Inflammatory macrophage (primary cell): ENCODE measurements at places on chromosomes 4 and X.

DNA sequence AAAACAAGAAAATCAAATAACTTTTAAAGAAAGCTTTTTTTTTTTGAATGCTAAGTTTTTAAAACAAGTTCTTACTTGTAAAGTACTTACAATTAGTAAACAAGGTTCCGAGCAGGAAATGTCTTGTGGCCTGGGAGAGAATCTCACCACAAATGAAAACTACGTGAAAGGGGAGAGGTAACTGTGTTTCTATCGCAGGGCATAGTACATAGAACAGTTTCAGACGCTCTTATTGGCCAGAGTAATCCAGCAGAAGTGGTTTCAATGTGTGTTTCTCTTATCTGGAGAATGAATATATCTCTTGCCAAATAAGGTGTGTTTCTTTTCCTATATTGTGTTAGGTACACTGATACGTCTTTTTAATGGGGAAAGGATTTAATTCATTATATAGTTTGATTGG is at the start of gene PLAC8:
Gene PLAC8, minus strand, starts transcription at position 154 of the 400 bp plus-strand sequence. CDS start 6,808 bp downstream, outside the sequence.
- peak; percentile 55 for DNase-seq

DNA sequence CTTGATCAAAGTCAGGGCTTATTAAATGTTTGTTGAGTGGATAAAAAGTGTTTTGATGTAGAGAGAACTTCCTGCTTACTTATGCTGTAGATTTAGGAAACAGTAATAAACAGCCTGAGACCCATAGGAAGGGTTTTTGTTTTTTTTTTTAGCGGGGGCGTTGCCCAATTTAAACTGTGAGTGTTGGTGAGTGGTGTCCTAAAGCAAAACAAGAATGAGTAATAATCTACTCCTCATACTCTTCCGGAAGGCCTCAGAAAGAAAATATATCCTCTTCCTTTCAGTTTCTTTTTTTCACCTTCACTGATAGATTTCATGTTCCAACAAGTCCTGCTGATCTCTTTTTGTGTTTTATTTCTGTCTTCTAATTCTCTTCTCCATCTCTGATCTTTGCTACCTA is 104.4 kb upstream of the SCML1 start:
- DNase-seq: no peak

- no peak for DNase-seq
Observed at GRCh38 chr4:145302725-145303124, 122.3 kb upstream of the OTUD4 start.

- DNase-seq: no peak
Observed at GRCh38 chr4:10773656-10774055, 89.1 kb upstream of the CLNK start.

- DNase-seq: no peak
Observed at GRCh38 chrX:115535421-115535820, 25.6 kb upstream of the PLS3 start.

DNA sequence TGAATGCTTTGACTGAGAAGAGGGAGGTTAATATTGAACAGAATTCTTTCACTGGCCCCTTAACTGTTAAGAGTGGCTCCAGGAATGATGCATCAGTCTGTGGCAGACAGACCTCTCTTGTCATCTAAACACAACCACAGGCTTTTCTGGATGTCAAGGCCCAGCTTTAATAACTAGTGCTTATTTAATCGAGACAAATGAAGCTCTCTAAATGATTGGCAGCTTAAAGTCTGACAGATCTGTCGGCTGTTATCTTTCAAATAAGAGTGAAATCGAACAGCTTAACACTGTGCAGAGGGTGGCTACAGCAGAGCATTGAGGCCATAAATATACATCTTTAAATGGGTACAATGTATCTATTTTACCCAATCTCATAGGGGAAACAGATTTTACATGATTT is 500.8 kb upstream of the PABPC4L start:
- DNase-seq: no peak

DNA sequence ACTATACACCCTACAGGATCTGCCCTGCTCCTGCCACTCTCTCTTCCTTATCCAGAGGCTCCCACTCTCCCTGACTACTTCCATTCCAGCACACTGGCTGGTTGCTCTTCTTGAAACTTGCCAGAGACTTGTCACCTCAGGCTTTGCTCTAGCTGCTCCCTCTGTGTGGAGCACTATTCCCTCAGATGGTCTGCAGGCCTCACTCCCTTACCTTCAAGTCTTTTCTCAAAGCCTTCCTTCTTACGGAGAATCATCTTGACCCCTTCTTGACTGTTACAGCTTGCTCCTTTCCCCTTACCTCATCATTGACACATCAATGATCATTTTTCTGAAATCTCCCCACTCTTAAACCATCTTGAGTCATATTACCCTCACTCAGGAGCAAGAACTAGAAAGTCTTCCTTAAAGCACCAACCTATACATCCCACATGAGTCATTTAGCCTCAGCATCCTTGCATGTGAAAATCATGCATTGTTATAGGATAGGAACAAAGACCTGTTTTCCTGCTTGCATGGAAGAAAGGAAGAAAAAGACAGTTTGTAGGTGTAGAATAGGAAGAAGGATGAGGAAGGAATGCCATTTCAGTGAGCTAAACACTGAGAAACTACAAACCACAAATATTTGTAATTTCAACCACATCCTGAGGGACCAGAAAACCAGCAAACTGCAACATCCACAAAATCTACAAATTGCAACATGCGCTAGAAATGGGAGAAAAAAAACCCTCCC is 55.7 kb downstream of the ANTXR2 start:
- DNase-seq: peak; percentile 70

GRCh38 chrX:154981116-154981411 is 41.5 kb downstream of the F8 start:
- no peak for DNase-seq

DNA sequence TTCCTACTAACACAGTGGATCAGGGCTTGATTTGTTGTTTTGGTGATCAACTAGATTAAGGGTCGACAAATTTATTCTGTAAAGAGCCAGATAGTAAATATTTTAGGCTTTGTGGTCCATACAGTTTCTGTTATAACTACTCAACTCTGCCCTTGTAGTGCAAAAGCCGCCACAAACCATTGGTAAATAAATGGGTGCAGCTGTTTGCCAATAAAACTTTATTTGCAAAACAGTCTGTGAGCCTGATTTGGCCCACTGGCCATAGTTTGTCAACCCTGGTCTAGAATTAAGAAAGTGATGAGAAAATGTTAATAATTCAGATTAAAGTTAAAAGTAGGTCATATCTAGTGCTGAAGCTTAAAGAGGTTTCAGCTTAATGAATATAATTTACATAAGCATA is 84.0 kb upstream of the TRIM2 start:
- DNase-seq: no peak

- DNase-seq: no peak
Observed at GRCh38 chrX:9642270-9642995, 123.2 kb downstream of the GPR143 start.

- no peak for DNase-seq
Observed at GRCh38 chr4:148076964-148077363, 345.1 kb downstream of the ARHGAP10 start.

DNA sequence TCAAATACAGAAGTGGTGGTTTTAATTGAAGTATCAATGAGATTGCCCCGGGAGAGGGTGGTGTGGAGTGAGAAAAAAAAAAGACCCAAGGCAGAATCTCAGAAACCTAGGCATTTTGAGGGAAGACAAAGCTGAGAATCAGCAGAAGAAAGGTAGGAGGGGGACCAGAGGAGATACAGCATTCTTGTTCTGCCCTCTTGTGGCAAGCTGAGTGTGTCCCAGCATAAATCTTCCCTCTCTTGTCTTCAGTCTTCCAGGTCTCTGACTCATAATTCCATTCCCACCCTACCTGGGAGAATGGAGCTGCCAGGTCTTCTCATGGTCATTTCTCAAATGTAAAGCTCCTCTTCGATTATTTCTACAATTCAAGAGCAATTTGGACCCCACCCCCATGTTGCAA is 32.7 kb upstream of the MAGED1 start:
- DNase-seq: no peak

GRCh38 chr4:65954416-65954815 is 284.1 kb upstream of the EPHA5 start:
- DNase-seq: no peak

DNA sequence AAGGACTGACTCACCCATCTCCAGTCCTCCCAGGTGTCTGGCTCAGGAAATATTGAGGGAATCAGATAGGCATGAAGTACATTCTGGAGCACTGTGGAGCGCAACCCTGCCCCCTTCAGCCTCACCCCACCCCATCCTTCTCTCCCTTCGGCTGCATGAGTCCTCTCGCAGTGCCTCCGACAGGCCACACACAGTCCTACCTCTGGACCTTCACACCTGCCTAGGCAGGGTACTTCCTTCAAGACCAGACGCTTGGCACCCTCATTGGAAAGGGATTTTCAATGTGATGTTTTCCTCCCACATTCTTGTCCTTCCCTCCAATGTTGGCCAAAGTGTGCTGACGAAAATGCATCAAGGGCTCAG is 26.8 kb upstream of the PPP2R2C start:
- DNase-seq: no peak

DNA sequence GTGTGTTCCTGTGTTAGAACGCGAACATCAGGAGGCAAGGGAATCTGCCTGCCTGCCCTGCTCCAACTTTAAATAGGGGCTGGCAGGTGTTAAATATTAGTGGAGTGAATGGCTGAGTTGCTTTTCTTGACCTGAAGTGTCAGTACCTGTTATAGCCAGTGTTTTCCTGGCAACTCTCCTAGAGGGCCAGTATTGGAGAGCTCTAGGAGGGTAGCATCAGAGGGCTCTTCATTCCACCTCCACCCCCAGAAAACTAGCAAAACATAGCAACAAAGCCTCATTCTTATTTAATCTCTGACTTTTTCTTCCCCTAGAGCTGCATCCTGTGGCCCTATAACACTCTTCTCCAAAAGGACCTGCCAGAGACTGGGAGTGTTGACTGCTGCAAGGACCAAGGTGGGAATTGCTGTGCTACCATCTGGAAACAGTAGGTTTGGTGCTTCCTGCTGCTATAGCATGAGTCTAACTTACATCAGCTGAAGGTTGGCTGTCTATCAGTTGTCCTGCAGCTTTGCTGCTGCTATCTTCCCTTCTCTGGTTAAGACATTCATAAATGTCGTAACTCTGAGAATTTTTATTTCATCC is 33.5 kb downstream of the SGMS2 start:
- no peak for DNase-seq
